ENCODE measurements at places on chromosomes 5 and 9. TPM values are rescaled to one million over a fixed set of nuclear protein-coding genes. Genes with fewer than 3 reads are reported as not detected.
A peak's percentile ranks its signal among the peaks of the same experiment; 100 is the strongest.

Gene CEL
- total RNA-seq, result 1.7 TPM

GRCh38 chr5:4116834-4117233 lies 521.2 kb downstream of the IRX1 start:
- no peak for DNase-seq

Gene RFESD
- 3.0 TPM for total RNA-seq

Gene SPATA31A3
- not detected for total RNA-seq

DNA sequence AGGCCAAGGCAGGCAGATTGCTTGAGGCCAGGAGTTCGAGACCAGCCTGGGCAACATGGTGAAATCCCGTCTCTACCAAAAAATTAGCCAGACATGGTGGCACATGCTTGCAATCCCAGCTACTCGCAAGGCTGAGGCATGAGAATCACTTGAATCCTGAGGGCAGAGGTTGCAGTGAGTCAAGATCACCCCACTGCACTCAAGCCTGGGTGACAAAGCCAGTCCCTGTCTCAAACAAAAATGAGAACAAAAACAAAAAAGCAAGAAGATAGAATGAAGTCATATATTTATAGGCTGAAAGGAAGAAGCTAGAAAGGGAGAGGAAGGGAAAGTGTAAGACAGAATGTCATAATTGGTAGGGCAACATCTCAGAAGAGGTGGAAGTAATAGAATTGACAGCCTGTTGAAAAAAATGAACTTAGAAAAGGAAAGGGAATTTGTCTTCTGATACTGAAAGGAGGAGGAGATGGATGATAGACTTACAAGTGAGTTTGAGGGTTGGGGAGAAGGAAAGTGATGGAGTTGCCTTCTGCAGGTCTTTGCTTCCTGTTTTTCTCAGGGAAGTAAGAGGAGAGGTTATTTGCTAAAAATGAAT lies 32.2 kb downstream of the CARD6 start:
- DNase-seq, result no peak

GRCh38 chr9:69937360-69937759 lies 106.3 kb upstream of the MAMDC2 start:
- no peak for DNase-seq

DNA sequence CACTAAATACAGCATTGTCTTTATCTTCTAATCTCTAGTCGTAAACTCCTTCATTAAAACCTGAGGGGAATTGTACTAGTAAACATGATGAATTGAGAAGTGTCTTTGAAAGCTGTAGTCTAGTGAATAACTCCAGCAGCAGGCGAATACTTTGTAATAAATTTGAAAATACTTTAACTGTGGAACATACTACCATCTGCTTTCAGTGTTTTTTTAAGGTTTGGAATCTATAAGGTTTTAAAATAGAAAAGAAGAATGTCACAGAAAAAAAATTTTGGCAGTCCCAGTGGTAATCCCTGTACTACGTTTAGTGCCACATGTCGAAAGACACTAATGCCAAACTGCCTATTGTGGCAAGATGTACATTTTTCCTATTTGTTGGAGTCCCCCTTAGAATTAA lies 379.0 kb upstream of the NUDT12 start:
- no peak for DNase-seq

DNA sequence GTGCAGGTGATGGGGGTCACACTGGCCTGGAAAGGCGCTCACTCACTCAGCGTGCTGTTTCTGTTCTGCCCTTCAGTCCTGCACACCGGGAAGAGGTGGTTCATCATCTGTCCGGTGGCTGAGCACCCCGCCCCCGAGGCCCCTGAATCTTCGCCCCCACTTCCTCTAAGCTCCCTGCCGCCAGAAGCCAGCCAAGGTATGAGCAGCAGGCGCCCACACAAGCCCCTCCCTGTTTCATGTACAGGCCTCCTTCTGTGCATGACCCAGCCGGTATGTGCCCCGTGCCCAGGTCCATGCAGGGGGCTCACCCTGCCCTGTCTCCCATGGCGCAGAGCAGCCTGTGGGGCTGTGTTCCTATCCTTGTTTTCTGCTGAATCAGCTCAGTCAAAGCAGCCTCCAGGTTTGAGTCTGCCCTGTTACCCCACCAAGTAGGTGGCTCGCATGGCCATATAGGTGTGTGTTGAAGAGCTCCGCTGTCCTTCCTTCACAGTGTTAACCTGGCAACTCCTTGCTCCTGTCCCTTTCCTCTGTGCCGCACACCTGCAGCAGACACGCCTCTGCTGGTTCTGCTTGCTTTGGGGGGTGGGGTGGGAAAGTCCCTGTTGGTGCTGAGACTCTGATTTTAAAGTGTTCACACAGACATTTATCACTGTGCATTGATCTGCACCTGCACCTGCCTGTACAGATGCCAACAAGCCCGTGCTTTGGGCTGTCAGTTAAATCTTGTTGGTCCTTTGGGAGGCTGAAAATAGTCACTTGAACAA lies 84.8 kb downstream of the WNK2 start:
- DNase-seq, result peak; percentile 44
